Colonic mucosa (tissue), 4 donors: ENCODE measurements at places on chromosomes 4 and X. TPM values are rescaled to one million over a fixed set of nuclear protein-coding genes. Genes with fewer than 3 reads are reported as not detected.
A peak's percentile ranks its signal among the peaks of the same experiment; 100 is the strongest.

The MBNL3 gene
- 40.5 TPM for total RNA-seq

DNA sequence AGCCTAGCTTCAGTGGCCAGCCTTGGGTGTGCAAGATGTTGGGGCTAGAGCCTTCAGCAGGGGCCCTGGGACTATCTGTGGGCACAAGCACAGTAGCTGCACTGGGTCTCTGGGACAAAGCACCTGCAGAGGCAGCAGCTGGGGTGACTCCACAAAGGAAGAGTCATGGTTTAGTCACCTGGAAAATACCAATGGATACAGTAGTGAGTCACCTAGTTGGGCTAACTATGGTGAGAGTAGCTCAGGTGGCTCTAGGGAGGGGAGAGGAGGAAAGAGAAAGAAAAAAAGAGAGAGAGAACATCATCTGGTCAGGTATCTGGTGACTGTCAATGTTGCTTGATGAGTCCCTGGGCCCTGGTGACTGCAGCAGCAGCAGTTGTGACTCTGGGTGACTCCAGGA, 72.9 kb upstream of the SPIN4 start:
- H3K27me3 ChIP-seq = no peaks in the 10 kb centered on the region
- H3K27ac ChIP-seq = no peak overlapping the region
- DNase-seq = no peak
- no peaks in the 10 kb centered on the region for H3K36me3 ChIP-seq
- H3K4me1 ChIP-seq = no peaks in the 10 kb centered on the region

DNA sequence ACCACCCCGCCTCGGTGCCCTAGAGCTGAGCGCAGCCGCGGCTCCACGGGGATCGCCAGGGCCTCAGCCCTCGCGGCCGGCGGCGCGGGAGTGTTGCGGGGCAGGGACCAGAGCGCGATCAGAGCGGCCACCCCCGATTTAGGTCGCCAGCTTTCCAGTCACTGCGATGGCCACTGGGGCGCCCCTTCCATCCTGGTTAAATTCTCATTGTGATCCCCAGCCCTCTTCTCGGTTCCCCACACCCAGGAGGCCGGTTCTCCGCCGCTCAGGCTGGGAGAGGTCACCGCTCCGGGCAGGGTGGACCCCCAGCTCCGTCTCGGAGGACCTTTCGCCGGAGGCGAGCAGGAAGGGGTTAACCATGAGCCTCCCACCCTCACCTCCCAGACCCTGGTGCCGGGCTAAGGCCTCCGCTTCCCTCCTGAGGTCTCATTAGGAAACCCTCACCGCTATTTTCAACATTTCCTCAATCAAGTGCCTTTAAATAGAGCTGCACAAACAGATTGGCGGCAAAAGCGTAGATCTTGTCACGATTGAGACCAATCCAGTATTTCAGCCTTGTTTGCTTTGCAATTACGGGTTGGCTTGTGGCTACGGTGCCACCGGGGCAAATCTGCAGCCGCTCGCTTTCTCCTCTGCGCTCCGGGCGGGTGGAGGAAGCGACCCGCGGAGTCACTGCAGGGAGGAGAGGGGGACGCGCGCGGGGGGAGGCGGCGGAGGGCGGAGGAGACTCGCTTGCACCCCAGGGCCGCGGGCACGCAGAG, 8.3 kb upstream of the HAND2 start:
- H3K27ac ChIP-seq = peak overlapping the region; percentile 2
- H3K4me1 ChIP-seq = peaks cover 5% of the 10 kb centered on the region
- H3K4me3 ChIP-seq = peak overlapping the region; percentile 16
- no peak for DNase-seq
- peaks cover 62% of the 10 kb centered on the region for H3K27me3 ChIP-seq

- no peak for DNase-seq
- H3K36me3 ChIP-seq = no peaks in the 10 kb centered on the region
- no peak overlapping the region for H3K4me3 ChIP-seq
- H3K27me3 ChIP-seq = no peaks in the 10 kb centered on the region
These were observed 385.0 kb upstream of the SMIM31 start for GRCh38 chr4:164368894-164369293.

GRCh38 chr4:121138039-121138825, 25.9 kb downstream of the TNIP3 start:
- no peaks in the 10 kb centered on the region for H3K27me3 ChIP-seq
- H3K36me3 ChIP-seq = no peaks in the 10 kb centered on the region
- no peak for DNase-seq

The VCX3B gene
- total RNA-seq = not detected

DNA sequence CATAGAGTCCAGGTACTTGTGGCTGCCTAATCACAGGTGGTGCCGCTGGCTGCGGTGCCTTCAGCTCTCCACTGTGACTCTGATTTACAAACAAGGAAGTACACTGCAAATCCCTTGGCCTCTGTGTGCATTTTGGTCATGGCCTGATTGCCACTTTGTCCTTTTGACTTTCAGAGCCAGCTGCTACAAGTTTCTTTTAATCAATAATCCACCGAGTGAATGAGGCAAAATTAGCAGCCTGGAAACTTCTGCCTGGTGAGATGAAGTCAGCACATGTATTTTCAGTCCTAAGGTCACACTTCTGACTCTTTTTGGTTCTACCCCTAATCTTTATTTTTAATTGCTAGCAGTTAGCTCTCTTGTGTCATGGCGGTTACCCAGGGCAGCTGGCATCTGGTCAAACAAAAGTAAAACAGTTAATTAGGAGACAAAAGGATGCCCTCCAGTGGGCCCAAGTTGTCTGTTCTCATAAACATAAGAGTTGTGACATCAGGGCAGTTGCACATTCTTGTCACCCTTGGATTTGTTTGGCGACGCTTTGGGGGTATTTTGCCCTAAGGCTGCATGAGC, 62.3 kb upstream of the LNX1 start:
- DNase-seq = peak; percentile 59
- H3K4me3 ChIP-seq = no peak overlapping the region
- H3K4me1 ChIP-seq = peaks cover 9% of the 10 kb centered on the region
- no peaks in the 10 kb centered on the region for H3K36me3 ChIP-seq

The MRPL1 gene
- 42.3 TPM for total RNA-seq

- no peak overlapping the region for H3K4me3 ChIP-seq
- DNase-seq = no peak
- H3K4me1 ChIP-seq = peaks cover 10% of the 10 kb centered on the region
- H3K27me3 ChIP-seq = no peaks in the 10 kb centered on the region
These were observed 165.1 kb downstream of the AFAP1 start for GRCh38 chr4:7774301-7775294.

The ADH6 gene
- total RNA-seq = 24.5 TPM

The PRMT9 gene
- 6.4 TPM for total RNA-seq

DNA sequence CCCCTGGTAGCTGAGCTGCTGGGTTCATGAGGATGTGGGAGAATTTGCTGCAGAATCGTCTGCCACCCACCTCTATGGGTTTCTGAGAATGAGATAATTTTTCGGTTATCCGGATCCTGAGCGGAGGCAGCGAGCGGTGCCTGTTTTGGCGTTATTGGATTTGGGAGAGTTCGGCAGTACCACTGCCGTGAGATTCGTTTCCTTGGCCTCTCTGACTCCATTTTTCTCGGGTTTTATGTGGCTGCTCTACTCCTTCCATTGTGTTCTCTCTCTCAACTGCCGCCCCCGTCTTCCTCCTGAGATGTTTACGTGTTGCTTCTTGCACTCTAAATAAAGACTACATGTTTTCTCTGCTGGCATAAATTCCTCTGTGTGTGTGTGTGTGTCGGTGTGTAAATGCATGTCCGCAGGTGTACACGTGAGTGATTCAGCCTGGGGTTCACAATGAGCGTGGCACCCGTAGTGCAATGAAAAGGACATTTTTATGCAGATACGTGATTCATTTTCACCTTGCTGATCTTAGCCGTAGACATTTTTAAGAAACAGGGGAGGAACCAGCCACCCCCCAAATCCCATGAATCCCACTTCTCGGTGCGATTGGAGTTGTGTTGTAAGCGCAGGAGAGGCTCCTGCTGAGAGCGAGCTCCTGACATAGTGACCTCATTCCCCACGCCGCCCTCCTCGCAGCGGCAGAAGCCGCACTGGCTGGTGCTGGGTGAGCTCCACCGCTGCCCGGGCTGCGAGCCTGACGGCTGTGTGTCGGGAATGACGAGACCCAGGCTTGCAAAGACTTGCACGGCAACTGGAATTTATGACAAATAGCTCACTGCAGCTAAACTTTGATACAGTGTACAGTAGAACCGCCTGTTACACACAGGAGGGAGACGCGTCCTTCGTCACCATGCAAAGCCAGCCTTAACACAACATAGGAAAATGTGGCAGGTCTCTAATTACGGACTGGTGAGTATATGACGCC, 82.2 kb downstream of the STOX2 start:
- peak overlapping the region; percentile 17 for H3K4me3 ChIP-seq
- H3K4me1 ChIP-seq = no peaks in the 10 kb centered on the region
- H3K36me3 ChIP-seq = no peaks in the 10 kb centered on the region
- peak overlapping the region; percentile 30 for H3K27ac ChIP-seq
- H3K27me3 ChIP-seq = no peaks in the 10 kb centered on the region

The TCEAL2 gene
- 0.25 TPM for total RNA-seq

DNA sequence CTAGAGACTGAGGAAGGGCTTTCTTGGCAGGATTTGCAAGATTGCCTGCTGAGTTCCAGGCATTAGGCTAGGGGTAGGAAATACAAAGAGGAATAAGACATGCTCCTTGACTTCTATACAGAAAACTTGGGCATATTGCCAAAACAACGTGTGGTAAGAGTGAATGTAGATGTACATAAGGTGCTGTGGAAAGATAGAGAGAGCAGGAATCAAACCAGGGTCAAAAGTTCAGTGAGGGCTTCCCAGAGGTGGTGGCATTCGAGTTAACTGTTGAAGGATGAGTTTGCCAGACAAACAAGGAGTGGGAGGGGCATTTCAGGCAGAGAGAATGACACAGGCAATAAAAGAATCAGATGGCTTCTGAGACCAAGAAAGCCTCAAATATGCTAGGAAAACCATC, 187.9 kb downstream of the KDR start:
- no peak for DNase-seq
- no peak overlapping the region for H3K27ac ChIP-seq
- no peaks in the 10 kb centered on the region for H3K4me1 ChIP-seq
- no peaks in the 10 kb centered on the region for H3K36me3 ChIP-seq
- no peaks in the 10 kb centered on the region for H3K27me3 ChIP-seq

GRCh38 chr4:94410678-94411206, 41.0 kb upstream of the PDLIM5 start:
- H3K4me3 ChIP-seq = no peak overlapping the region
- no peaks in the 10 kb centered on the region for H3K4me1 ChIP-seq
- DNase-seq = no peak
- no peak overlapping the region for H3K27ac ChIP-seq

- no peaks in the 10 kb centered on the region for H3K36me3 ChIP-seq
- no peak for DNase-seq
- H3K4me3 ChIP-seq = no peak overlapping the region
These were observed 671.8 kb upstream of the DIPK2B start for GRCh38 chrX:45872480-45872879.

The APOO gene
- 38.9 TPM for total RNA-seq

DNA sequence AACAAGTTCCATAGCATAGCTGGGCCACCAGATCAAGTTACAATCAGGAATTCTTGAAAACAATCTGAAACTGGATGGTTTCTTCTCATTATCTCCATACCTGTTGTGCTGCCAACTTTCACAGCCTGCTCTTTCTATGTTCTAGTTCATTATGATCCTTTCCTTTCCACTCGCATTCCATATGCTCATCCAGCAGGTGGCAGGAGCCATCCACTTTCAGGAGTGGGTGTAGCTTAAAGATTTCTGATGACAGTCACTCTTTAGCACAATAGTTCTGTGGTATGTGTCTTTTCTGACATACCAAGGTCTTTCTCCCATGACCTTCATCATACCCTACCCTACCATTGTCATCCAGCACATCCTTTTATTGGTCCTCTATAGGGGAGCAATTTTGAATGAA, 46.4 kb downstream of the PAGE2 start:
- H3K27me3 ChIP-seq = no peaks in the 10 kb centered on the region
- H3K4me1 ChIP-seq = no peaks in the 10 kb centered on the region
- no peaks in the 10 kb centered on the region for H3K36me3 ChIP-seq
- DNase-seq = peak; percentile 50
- H3K27ac ChIP-seq = no peak overlapping the region

DNA sequence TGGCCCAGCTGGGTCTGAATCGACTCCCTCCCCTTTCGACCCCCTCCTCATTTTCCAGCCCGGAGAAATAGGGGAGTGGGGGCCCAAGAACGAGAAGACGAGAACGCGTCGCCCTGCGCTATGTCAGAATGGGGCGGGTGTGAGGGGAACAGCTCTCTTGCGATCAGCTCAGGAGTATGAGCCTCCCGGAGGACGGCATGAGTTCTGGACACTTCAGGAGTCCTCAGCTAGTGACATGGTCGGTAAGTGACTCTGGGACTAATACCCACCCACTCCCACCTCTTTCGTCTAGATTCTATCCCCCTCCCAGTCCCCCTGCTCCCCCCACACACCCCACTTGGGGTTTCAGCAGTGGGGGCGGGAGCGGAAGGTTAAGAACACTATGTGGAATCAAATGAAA, 944 bp downstream of the KLF8 start:
- peak overlapping the region; percentile 2 for H3K27ac ChIP-seq
- DNase-seq = peak; percentile 16
- H3K4me1 ChIP-seq = no peaks in the 10 kb centered on the region
- H3K4me3 ChIP-seq = peak overlapping the region; percentile 26

- H3K36me3 ChIP-seq = no peaks in the 10 kb centered on the region
- H3K27ac ChIP-seq = no peak overlapping the region
These were observed 148.8 kb upstream of the TBL1X start for GRCh38 chrX:9316096-9316495.
